Activated T-helper 1 cell treated with Interleukin-2 at 50 U/mL for 16 hours (primary cell): ENCODE measurements at places on chromosomes 7 and 10.

- DNase-seq: no peak
Observed at GRCh38 chr7:6477318-6477660, 29.5 kb upstream of the DAGLB start.

DNA sequence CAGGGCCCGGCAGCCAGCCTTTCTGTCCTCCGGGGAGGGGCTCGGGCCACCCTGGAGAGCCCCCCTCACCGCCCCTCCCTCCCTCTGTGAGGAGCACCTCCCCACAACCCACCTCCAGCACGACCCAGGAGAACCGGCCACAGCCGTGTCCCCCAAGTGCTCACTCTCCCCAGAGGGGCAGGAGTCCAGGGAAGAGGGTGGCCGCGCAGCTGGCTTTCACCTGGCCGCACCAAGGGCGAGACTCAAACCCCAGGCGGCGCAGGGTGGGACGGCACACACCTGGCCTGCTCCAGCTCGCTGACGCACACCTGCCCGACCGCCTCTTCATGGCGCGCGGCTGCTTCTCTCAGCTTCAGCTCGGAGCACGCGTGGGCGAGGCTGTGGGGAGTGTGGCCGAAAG lies 73.4 kb downstream of the CFAP46 start:
- DNase-seq: no peak

GRCh38 chr7:134874407-134874806 lies 95.0 kb downstream of the CALD1 start:
- no peak for DNase-seq

DNA sequence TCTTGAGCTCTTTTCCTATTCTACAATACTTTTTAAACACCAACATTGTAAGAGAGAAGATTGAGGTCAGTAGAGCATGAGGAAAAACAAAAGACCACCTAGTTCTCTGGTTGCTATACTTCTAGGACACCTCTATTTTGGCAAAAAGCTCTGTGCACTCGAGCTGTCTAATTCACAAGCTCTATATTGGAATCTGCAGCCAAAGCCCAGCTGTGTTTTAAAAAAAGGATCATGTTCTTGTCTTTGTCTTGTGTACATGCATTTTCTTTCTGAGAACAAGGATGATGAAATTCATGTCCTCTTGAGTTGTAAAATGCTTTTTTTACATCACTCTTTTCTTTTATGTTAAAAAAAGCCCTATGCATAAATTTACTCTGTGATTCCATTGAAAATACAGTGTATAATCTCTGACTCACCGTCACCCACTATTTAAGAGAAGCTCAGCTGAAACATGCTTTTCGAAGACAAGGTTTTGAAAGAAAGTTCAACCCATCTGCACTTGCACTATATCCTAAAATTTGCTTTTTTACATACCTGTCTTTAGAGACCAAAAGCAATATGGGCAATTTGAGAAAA lies 215.5 kb upstream of the VSTM2A start:
- no peak for DNase-seq
